ENCODE measurements at places on chromosomes 6 and 20.

DNA sequence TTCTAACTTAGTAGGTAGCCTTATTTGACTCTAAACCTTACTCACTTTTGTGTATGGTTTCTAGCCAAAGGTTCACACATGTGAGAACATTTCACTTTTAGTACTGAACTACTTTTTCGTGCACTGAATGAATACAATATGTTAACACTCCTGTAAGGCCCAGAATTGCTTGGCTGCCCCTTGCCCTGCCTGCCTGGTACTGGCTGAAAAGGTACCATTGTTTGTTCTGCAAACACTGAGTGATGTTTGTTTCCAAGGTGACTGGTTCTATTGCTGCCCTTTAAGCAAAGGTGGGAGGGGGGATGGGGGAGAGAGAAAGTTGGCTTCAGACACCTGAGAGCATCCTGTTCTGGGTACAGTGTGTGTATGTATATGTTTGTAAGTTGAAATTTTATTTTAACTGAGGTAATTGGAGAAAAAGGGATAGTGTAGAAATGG is 31.2 kb downstream of the RREB1 start:
- DNase-seq = peak; percentile 82

GRCh38 chr6:136333824-136334464 is 44.3 kb upstream of the BCLAF1 start:
- DNase-seq = no peak

GRCh38 chr6:14117158-14118090 is at the start of gene CD83:
CD83 (plus strand) TSS chr6:14117772; CDS start chr6:14117812, 40 bp downstream.
- DNase-seq = peak; percentile 87

DNA sequence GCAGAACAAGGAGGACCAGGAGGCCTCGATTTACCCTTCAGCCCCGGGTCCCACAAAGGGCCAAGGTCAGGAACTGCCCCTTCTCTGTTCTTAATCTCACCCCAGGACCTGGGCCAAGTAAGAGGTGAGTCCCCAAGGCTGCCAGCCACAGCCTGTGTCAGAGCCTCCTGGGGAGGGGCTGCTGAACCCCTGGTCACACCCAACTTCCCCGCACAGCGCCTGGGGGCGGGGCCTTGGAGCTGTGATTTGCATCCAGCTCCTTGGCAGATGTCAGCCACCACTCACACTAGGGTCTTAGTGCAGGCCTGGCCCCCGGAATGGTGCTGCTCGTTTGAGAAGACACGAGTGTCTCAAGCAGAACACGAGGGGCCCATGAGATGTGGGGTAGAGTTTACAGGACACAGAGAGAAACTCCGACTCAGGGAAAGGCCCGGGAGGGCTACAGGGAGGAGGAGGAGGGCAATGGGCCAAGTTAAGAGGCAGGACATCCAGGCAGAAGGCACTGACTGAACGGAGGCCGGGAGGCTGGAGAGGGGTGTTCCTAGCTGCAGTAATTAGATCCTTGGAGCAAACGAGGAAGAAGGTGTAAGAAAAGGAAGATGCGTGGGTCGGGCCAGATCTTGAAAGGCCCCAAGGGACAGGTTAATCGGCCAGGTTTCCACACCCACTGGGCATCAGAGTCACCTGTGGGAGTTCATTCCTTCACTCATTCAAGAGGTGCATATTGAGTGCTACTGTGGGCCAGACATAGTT is 26.9 kb downstream of the ZBP1 start:
- no peak for DNase-seq

DNA sequence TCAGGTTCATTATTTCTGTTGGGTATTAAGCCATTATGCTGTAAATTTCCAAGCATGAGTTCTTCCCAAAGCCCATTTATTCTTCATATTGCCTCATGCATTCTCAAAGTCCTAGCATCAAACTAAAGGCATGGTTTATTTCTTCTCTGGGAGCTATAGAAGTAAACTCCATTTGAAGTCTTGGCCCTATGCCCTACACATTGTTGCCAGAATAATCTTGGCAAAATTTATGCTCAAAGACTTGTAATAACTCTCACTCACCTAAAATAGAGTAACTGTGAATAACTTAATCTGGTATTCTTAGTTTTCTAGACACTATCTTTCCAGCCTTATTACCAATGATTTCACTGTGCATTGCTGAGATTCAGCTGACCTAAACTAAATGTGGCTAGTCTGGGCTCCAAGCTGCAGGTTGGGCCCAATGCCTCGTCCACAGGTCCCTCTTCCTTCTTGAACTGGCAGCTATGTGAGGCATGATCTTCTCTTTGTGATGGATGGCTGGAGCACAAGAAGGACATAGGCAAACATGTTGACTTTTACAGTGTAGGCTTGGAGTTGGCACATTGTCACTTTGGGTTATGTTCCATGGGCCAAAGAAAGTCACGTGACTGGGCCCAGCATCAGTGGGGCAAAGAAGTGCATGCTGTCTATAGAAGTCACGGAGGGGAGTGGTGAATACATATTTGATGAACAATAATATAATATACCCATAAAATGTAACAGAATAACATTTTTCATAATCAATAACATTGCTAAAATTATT is 39.1 kb upstream of the ANKEF1 start:
- DNase-seq = no peak

GRCh38 chr20:19375395-19375794 is 163.0 kb downstream of the SLC24A3 start:
- DNase-seq = no peak

- peak; percentile 33 for DNase-seq
These were observed 801 bp downstream of the FBXL4 start for GRCh38 chr6:98946879-98947410.

GRCh38 chr6:56729719-56730118 is 87.0 kb upstream of the DST start:
- DNase-seq = no peak

- DNase-seq = no peak
These were observed 95.2 kb upstream of the HDGFL1 start for GRCh38 chr6:22473991-22474682.

DNA sequence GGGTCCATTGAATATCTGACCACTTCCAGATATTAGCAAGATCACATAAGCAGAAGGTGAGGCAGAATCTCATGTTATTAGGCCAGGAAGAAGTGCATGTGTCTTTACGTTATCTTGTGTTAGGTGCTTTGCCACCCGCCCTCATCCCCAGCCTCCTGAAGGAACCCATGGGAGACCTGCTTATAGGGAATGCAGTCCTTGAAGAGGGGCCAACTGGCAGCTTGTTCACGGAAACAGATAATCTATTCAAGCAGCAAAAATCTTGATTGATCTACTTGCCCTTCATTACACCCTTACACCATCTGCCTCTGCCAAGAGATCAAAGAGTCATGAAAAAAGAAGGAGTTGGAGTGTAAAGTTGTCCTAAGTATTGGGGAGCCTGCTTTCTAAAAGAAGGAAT is 576.4 kb downstream of the HTR1B start:
- DNase-seq = no peak

DNA sequence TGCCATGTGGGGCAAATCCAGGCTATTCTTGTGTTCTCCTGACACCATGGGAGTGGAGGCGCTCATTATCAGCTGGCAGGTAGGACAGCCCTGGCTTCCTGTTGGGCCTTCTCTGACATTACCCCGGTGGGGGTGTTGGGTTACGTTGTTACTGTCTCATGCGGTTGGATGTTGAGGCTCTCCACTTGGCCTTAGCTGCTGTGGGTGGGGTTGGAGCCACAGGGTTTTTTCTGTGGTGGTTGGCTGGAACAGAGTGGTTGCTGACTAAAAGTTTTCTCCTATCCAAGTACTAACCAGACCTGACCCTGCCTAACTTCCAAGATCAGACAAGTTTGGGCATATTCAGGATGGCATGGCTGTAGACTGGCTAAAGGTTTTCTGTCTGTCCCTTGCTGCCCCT is 20.2 kb downstream of the RIPK1 start:
- no peak for DNase-seq

- no peak for DNase-seq
These were observed 64.5 kb upstream of the RIN2 start for GRCh38 chr20:19693508-19693907.

GRCh38 chr20:63826753-63827152 is 4.3 kb downstream of the ZBTB46 start:
- DNase-seq = no peak

DNA sequence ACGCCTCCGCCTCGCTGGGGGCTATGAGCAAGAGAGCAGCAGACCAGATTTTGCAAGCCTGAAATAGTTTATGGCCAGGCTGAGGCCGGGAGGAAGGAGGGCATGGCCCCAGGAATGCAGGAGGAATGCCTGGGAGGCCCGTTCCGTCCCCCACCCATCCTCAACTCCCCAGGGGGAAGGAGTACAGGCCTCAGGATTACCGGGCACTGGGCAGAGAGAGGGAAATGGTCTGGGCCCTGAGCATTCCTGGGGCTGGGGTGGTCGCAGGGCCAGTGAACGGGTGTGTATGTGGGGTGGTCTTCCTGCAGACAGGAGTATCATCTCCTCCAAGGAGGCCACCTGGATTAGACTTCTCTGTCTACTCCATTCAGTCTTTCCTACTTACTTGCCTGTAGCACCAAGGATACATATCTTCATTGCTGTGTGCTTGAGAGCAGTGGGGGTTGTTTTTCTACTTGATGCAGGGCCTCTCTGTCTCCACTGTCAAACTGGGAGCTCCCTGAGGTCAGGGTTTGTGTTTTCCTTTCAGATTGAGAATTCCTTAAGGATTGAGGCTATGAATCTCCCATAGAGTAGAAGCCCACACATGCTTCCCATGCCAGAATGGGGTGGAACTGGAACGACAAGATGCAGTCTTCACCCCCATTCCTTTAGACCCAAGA is 81.3 kb downstream of the VEGFA start:
- DNase-seq = no peak

DNA sequence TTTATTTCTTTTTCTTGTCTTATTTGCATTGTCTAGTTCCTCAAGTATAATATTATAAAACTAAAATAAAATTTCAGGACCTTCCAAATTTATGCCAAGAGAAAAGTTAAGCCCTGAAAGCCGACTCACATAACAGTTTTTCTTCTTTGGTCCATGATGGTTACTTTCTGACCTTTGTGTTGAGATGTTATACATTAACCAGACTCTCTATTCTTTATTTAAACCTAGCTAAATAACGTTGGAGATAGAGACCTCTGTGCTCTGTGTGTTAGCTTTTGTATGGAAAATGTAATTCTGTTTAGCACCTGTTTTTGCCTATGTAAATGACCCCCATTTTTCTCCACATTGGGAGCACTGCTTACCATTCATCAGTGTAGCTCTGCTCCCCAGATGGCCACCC is 352.4 kb downstream of the CD109 start:
- DNase-seq = no peak

- DNase-seq = no peak
These were observed 9.3 kb upstream of the NHSL1 start for GRCh38 chr6:138508676-138508988.

GRCh38 chr6:30782425-30783014 is 38.2 kb upstream of the IER3 start:
- DNase-seq = no peak

DNA sequence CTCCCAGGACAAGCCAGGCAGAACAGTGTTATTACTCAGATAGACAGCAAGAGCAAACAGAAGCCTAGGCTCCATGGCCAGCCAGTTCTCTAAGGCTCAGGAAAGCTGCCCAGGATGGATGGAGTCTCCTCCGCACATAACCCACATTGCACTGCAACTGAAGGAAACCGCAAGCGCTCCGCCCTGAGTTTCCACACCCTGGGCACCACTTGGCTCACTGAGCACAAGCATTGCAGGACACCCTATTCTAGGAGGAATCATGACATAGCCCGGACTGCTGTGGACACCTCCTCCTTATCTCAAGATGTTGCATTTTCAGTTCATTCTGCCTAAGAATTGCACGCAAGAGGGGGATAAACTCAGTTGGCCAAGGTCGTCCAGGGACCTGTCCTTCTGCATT is 42.9 kb downstream of the LINC00237 start:
- no peak for DNase-seq

DNA sequence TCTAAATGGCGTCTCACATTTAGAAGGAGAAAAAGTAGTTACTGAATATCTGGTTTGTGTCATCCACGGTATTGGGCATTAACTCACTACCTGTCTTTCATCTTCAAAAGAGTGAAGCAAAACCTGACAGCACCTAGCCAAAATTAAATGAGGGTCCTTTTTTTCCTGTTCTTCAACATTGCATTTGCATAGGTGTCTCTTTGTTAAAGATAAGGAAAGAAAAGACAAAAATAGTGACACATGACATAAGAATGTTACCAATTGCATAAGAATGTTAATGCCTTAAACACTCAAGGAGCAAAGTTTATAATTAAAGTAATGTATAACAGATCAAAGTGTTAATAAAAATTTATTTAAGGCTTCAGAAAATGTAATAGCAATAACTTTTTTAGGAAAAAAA is 61.4 kb upstream of the MANEA start:
- DNase-seq = no peak

GRCh38 chr20:9926007-9926406 is 87.1 kb upstream of the PAK5 start:
- no peak for DNase-seq

DNA sequence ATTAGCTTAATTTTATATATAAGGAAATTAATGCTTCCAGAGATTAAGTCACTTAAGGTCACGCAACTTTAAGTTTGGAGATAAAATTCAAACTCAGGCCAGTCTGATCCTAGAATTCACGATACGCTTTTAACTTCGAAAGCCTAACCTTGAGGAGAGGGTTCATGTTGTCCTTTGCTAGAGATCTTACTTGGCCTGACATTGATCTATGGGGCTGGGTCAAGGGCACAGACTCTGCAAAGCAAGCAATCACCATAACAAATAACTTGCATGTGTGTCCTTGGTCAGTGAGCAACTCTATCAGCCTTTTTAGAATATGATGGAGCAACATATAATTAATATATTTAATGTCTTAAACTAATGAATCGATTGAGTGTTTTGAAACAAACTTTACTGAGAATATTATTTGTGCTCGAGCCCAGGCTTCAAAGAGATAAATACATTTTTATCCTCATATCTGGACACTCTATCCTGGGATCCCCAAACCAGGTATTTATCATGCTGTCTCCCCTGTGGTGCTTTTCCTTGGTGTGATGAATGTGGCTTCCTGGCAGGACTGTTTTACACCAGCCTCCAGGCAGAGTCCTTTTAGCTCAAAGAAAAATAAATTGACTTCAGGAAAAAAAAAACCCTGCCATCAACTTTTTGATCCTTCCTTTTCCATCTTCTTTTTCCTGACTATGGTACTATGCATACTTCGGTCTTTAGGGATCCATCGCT is 29.1 kb downstream of the RPS12 start:
- DNase-seq = no peak

- DNase-seq = no peak
These were observed 64.4 kb downstream of the CD40 start for GRCh38 chr20:46182276-46183200.

GRCh38 chr20:3218307-3218988 is 9.2 kb downstream of the ITPA start:
- DNase-seq = peak; percentile 55

- no peak for DNase-seq
These were observed 151.4 kb downstream of the PHF3 start for GRCh38 chr6:63787021-63787420.

Data from CD4-positive, alpha-beta T cell treated with Interleukin-4 for 4 hours (primary cell).